ENCODE measurements at places on chromosomes 7 and 10.
A peak's percentile ranks its signal among the peaks of the same experiment; 100 is the strongest.

DNA sequence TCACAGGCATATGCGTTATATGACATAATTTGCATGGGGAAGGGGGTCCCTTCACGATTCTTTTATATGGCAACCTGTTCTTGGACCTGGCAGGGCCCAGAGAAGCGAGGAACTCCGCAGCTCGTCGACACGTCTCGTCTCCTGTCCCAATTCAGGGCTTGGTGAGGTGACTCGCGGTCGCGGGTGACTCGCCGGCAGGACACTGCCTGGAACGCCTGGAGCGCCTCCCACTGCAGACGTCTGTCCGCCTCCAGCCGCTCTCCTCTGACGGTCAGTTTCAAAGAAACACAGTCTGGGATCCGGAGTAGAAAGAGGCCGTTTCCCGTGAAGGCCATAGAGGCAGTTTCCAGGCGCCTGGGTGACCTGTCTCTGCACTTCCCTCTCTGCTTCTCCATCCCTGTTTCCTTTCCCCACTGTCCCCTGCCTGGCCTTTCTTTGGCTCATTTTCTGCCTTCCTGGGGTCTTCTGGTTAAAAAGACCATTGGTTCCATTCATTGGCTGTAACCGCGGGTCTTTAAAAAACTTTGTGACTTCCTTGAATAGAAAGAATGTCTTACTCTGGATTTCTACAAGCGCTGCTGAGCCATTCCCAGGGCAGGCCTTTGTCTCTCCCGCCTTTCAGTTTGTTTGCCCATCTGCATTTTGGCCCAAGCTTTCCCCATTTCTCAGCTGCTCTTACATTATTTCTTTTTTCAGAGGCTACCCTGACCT, 1.2 kb downstream of the UPP1 start:
- DNase-seq: no peak

DNA sequence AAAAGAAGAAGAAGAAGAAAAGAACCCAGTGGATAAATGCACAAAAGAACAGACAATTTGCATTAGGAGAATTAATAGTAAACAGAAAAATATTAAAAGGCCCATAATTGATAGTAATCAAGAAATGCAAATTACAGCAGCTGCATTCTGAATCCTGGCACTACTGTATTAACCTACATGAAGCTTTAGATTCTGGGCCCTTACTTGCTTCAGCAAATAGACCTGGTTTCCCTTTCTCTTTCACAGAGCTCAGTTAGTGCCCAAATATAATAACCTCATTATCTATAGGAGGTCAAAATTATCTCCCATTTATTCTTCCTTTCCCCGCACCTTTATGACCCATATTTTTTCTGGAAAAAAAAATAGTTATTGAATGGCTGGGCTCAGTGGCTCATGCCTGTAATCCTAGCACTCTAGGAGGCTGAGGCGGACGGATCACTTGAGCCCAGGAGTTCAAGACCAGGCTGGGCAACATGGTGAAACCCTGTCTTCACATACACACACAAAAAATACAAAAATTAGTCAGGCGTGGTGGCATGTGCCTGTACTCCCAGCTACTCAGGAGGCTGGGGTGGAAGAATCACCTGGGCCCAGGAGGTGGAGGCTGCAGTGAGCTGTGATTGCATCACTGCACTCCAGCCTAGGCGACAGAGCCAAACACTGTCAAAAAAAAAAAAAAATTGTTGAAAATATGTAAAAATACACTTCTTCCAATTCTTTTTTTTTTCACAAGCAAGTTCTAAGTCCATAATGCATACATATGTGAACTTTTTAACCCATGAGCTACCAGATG, 36.0 kb upstream of the PIK3AP1 start:
- no peak for DNase-seq

DNA sequence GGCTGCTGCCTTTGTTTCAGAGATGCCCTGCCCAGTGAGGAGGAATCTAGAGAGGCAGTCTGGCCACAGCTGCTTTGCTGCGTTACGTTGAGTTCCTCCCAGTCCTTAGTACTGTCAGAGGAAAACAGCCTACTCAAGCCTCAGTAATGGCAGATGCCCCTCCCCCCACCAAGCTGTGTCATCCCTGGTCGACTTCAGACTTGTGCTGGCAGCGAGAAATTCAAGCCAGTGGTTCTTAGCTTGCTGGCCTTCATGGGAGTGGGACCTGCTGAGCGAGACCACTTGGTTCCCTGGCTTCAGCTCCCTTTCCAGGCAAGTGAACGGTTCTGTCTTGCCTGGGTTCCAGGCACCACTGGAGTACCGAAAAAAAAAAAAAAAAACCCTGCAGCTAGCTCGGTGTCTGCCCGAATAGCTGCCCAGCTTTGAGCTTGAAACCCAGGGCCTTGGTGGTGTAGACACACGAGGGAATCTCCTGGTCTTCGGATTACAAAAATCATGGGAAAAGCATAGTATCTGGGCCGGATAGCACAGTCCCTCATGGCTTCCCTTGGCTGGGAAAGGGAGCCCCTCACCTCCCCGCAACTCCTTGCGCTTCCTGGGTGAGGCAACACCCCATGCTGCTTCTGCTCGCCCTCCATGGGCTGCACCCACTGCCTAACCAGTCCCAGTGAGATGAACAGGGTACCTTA, 9.1 kb downstream of the SDHAF3 start:
- no peak for DNase-seq

- no peak for DNase-seq
Measured at GRCh38 chr10:119933179-119933578, 40.6 kb downstream of the SEC23IP start.

DNA sequence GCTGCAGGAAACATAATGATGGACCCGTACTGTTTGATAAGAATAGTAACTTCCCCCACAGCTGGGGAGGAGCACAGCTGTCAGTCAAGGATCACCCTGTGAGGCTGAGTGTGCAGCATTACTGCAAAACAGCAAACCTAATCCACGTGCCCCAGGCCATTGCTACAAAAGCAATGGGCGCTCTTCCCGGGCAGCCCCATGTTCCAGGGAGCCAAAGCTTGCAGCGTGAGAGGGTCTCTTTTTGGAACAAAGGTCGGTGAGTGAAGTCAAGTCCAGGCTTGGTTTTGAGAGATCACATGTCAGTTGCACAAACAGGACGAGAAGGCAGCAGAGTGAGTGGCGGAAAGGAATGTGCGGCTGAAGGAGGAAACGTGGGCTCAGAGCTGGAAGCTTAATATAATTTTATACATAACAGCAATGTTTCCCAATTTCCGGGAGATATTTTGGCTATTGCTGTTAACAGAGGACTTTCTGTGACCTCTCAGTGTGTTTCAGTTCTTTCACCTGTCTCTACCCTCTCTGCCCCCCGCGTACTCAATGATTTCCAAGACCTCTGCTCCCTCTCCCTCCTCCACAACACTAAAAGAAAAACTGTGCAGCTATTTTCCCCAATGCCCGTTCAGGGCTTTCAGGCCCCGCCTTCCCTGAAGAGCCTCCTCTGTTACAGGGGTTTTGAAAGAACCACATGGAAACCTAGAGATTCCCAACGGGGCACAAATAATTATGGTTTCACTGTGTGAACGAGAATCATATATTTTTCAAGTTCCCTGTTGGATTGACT, 128.9 kb downstream of the MTPAP start:
- peak; percentile 16 for DNase-seq

DNA sequence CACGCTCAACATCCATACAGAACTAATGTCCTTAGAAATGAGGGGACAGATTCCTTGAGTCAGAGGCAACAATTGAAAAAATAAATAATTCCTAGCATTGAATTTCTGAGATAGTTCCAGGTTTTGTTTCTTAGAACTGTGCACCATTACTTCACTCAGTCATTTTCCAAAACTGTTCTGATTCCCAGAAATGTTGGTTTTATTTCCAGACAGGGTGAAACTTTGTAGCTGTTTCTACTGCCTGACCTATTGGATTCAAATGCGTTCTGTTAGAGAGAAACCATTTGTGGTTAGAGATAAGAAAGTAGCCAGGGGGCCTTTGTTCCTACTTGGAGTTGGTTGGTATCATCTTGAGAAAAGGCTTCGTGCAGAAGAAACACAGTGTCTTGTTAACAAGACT, 8.1 kb upstream of the DEPP1 start:
- no peak for DNase-seq

DNA sequence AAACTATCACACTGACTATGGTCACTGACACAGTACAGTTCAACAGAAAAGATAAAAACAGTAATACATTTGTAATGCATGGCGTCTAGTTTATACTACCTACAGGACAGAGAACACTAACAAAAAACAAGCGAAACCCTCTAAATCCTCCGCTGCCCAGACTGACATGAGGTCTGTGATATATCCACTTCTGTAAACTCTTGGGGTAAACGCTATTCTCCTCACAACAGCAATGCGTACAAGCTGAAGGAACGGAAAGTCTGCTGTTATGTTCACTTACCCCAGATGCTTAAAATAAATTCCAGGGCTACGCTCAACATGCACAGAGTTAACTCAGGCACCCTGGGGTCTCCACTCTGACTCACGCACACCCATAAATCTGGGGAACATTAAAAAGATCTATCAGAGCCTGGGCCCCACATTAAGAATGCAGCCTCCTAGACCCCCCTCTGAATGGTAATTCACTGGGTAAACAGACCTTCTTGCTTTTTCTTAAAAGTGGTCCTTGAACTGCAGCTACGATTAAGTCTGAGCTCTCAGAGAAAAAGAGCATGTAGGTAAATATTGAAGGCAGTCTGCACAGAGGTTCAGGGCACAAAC, 105.6 kb downstream of the CTBP2 start:
- DNase-seq: no peak

- no peak for DNase-seq
Measured at GRCh38 chr10:131571865-131572264, 260.3 kb upstream of the TCERG1L start.

GRCh38 chr7:2622869-2623697, 8.7 kb upstream of the TTYH3 start:
- DNase-seq: no peak

DNA sequence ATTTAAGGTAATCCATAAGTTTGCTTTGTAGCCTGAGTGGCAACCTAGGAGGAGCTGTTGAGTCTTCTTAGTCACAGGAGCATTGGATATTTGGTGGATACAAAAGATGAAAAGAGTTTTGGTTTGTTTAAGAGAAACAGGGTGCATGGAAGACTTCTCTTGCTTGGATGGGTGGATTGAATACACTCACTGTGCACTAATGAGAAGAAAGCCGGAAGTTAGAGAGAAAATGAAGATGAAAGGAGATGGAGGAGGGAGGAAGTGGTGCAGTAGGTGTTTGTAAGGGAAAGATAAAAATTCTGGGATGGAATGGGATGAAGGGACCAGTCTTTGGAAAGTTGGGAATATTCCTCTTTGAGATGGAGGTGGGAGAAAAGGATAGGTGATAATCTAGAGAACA, 7.7 kb downstream of the MDFIC start:
- DNase-seq: no peak

Data from GM04504 (cell line).